BE2C (cell line): ENCODE measurements at places on chromosomes 6 and 20.
A peak's percentile ranks its signal among the peaks of the same experiment; 100 is the strongest.

GRCh38 chr6:134138226-134138975, 86.0 kb upstream of the SLC2A12 start:
- no peak for DNase-seq

- no peak for DNase-seq
These were observed 6.1 kb downstream of the RPL10A start for GRCh38 chr6:35474131-35474941.

DNA sequence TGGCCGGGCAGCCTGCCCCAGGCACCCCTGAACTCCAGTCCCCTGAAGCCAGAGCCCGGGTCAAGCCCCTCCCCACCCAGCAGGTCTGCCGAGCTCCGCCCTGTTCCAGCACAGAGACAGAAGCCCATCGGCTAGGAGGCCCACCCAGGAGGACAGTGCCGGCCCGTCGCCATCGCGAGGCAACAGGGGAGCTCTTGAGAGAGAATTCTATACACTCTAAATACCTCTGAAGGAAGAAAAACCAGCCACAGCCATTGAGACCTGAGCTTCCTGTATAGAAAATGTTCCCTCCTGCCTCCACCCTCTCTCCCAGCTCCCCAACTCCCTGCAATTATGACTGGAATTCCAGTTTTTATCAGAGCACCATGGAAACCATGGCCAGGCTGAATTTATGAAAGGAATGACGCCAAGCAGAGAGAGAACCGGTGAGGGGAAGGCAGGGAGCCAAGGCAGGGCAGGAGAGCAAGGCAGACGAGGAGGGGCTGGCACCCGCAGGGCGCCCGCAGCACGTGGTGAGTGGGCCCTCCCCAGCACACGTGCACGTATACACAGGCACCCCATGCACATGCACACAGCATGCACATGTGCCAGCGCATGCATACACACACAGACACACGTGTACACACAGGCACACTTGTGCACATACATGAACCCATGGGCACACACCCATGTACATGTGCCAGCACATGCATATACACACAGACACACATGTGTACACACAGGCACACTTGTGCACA, 27.6 kb upstream of the MRGBP start:
- no peak for DNase-seq

DNA sequence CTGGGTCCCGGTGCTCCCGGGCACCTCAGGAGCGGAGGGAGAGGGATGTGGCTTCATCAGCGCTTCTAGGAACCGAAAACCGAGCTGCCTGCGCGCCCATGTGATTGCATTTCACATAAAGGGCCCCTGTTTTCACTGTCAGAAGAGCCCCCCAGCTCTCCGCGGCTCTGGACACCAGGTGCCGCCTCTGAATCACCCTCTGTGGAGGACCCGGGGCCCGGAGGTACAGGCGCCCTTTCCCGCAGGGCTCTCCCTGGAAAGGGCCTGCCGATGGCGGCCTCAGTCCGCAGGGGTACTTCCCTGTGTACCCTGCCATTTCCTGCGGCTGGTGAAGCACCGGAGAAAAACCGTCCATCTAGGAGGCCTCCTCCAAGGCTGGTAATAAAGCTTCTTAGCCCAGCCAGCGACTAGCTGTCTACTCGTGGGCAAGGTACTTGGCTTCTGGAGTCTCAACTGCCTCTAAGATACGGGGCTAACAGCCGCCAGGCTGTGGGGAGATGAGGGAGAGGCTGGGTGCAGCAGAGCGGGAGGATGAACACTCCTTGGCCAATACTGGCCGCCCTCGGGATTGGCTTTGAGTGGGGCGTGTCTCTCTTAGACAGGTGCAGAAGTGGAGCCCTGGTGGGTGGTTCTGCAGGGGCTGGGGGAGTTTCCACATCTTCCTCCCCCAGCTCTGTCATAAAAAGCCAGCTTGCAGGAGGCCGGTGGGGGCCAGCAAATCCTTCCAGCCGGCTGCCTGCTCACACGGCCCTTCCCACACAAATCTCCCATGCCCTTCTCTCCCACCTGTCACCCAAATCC, 1.6 kb downstream of the PPP1R16B start:
- DNase-seq: peak; percentile 33

GRCh38 chr20:20237093-20237959, 130.6 kb upstream of the INSM1 start:
- DNase-seq: peak; percentile 56

DNA sequence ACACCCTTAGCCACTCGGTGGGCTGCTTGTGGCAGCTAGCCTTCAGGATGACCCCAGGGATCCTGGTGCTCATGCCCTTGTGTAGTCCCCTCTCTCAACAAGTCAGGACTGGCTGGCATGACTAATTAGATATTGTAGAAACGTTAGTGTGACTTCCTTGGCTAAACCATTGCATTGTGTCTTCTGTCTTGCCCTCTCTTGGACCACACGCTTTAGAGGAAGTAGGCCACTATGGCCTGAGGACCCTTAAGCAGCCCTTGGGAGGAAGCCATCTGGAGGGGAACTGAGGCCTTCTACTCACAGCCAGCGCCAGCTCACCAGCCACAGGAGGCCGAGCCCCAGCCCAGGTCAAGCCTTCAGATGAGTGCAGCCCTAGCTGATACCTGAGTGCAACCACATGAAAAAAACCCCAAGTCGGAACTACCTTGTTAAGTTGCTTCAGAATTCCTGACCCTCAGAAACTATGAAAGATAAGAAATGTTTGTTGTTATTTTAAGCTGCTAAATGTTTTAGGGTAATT, 10.1 kb downstream of the ANGPT4 start:
- DNase-seq: no peak

DNA sequence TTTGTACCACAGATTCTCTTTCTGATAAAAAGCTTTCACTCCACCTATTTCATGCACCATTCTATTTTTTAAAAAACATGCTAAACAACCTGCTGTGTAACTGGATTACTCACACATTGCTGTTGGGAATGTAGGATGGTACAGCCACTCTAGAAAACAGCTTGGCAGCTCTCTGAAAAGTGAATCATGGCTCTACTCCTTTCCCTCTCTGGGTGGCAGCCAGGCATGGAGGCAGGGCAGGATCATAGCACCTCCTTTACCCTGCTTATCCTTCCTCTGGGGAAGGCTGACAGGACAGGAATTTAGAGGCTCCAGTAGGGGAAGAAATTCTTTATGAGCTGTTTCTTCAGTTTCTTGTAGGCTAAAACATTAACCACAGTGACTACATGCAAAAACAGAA, 6.7 kb upstream of the VNN2 start:
- DNase-seq: no peak

- DNase-seq: no peak
These were observed 298.5 kb upstream of the JAG1 start for GRCh38 chr20:10972219-10972860.

DNA sequence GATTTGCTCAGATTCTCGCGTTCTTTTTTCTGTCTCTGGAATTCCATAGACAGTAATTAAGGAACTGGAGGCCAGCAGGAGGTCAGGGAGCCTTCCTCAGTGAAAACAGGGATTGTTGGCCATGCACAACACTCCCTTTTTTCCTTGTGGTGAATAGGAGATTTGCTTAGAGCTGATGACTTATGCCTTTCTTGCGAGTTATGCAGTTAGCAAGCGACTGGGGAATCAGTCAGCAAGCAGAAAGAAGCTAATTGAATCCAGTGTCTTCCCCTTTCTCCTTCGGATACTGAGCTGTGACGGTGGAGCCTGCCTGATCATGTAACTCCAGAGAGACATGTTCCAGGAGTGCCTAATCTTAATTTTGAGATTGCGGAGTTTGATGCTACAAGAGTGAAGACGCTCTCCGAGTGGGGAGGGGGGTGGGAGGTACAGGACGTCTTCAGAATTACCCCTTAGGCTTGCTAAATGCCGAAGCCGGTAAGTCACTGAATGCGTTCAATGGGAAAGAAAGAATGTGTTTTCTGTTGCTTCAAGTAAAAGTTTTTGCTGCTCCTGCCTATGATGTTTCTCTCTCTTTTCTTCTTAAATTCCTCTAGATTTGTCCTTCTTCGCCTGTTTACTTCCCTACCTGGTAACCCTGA, 165.9 kb downstream of the SASH1 start:
- DNase-seq: no peak

- no peak for DNase-seq
These were observed 19.1 kb downstream of the FHL5 start for GRCh38 chr6:96582021-96582420.

DNA sequence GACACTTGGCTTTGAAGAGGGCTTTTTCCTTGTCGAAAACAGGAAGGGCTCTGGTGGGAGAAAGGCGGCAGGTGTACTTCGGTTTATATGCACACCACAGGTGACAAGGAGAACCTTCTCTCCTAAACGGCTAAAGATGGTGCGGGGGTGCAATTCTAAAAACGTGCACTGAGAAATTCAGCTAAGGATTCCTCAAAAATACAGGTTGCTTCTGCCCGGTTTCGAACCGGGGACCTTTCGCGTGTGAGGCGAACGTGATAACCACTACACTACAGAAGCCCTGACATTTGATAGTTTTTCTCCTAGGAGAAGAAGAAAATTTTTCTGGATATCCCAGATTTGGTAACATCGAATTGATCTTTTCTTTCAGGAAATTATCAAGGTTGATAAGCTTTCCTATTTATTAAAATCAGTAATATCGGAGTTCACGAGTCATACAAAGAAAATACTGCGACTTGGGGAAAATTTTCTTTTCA, 32.0 kb downstream of the POM121L2 start:
- peak; percentile 66 for DNase-seq

DNA sequence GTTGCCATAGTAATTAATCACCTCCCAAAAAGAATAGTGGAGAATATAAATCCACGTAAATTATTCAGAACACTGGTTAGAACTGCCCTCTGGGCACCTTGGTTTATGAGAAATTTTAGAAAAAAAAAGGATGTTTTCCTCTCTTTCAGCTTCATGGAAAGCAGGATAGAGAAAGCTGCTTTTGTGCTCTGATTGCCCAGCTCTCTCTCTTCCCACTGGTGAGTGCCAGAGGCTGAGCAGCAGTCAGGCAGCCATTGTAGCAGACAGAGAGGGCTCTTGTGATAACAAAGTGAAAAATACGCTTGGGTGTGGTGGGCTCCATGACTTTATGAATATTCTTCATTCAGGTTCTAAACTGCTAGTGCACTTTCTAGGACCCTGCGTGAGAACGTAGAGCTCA, 26.4 kb downstream of the SLC35F1 start:
- DNase-seq: no peak
